D341Med (cell line): ENCODE measurements at places on chromosomes 2 and 18.
A peak's percentile ranks its signal among the peaks of the same experiment; 100 is the strongest.

- no peak for DNase-seq
Measured at GRCh38 chr2:19690429-19690828, 211.4 kb downstream of the TTC32 start.

DNA sequence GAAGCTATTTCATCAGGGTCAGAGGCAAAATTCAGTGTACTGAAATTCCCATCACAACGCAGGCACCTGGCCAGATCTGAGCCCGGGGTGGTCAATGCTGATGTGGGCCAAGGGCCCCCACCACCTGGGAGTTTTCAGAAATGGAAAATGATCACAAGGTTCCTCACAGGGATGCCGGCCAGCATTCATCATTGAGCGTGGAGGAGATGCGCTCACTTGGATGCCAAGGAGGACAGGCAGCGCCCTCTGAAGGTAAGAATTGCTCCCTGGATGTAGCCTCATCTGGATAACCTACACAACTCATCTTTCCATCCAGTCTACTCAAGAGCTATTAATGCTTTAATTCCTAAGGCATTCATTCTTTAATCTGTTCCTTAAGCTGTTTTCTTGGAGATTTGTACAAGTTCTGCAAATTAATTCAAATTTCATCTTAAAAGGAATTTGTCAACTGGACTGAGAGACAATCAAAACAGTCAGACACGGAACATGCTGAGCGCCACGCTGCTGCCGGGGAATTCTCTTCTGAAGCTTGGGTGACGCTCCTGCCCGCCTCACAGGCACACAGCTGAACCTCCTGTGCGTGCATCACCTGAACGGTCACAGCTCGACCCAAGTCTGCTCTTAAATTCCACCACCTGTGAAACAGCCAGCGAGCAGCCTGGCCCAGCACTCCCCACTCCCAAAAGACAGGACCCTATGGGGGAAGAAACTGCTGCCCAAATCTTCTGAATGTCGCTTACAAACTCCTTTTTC is 206.7 kb downstream of the HDAC4 start:
- DNase-seq = no peak

DNA sequence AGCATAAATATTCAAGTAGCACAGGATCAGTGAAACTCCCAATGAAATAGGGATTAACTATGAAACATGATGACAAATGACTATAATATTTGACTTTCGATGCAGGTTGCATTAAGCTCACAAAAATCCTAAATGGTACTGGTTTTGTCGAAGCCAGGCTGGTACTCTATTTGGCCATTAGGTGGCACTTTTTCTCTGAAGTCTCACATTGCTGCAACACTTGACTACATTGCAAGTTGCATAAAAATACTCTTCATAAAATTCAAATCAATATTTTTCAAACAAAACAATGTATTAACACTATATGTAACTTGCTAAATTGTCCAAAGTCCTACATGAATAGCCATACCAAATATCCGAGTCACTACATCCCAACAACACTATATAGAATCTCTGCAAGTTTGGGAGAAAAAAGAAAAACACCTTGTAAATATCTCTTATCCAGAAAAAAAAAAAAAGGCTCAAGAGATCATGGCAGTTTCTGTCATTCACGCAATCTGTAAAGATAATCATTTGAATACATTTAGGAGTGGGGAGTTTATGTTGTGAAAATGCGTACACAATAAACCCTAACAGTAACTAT is 9.5 kb downstream of the RTTN start:
- DNase-seq = peak; percentile 63

DNA sequence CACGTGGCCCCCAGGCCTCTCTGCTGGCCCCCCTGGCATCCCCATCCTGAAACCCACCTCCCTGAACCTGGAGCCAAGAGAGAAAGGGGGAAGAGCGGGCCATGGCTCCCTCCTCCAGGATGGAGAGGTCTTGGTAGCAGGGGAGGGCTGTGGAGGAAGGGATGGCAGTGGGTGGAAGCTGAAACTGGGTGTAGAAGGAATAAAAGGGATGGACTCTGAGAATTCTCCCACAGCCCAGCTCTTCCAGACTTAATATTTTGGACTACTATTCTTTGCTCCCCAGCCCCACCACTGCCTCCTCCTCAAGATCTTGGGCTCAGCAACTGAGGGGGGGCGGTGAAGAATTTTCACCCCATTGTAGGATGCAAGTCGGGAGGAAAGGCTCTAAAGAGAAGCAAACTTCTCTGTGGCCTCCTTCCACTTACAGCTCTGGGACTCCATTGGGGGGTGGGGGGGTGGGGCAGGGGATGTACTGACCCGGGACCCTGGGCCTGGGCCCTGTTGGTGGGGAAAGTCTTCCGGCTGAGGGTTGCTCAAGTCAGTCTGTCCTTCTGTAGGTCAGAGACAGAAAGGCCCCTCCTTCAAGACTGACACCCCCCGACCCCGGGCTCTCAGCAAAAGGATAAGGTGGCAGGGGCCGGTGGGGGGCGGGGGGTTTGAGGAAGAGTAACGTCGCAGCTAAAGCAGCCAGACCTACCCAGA is 501 bp downstream of the TNS1 start:
- DNase-seq = no peak

DNA sequence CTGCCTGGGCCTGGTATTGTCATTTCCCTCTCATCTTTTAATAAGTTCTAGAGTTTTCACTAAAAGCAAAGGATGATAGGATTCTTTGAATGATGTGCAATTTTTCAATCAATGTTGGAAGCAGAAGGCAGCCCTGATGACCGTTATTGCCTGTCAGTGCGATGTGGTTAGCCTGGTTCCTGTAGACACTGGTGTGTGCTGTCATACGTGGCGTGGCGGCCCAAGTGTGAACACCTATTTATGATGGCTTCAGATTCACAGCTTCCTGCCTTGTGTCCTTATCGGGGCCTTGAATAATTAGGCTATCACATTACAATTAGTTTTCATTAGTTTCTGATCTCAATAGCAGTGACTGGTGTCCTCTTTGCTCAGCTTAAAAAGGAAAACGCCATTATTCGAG is 218.5 kb downstream of the TPGS2 start:
- DNase-seq = no peak
